Activated T-cell treated with anti-CD3 and anti-CD28 coated beads for 1 hour (primary cell): ENCODE measurements at places on chromosomes 13 and 19.

- DNase-seq, result no peak
These were observed 41.6 kb upstream of the ZNF14 start for GRCh38 chr19:19774354-19775033.

GRCh38 chr19:39106194-39106593 is 19.4 kb upstream of the PAK4 start:
- no peak for DNase-seq

GRCh38 chr13:21742096-21742495 is 71.2 kb downstream of the FGF9 start:
- DNase-seq, result no peak

GRCh38 chr19:6649185-6649584 is 20.8 kb downstream of the TNFSF14 start:
- DNase-seq, result no peak

DNA sequence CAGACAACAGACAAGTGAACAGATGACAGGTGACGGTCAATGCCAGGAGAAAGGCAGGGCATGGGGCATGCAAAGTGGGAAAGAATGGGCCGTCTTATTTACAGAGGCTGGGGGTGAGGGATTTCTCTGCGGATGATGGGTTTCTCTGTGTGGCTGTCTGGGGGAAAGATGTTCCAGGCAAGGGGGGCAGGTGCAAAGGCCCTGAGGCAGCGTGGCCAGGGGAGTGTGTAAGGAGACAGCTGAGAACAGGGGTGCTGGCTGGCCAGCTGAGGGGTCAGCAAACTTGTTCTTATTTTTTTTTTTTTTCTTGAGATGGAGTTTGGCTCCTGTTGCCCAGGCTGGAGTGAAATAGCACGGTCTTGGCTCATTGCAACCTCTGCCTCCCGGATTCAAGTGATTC is 21.8 kb upstream of the RANBP3 start:
- no peak for DNase-seq

GRCh38 chr13:103370790-103371189 is 304.6 kb upstream of the SLC10A2 start:
- DNase-seq, result no peak

DNA sequence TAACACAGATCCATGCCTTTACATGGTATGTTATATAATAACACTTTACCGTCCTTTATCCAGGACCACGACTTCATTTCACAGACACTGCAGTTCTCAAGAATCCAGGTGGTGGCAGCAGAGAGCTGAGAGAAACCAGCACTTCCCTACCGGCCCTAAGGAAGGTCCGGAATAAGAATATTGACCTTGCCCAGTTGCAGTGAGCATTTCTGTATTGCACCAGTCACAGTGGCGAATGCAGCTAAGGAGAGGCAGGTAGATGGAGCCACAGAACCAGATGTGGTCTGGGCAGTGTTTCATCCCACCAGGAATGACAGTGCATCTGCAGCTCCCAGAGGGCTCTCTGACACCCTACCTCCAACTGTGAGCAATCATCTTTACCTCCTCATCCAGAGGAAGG is 44.6 kb downstream of the ZNF787 start:
- DNase-seq, result peak; percentile 16

DNA sequence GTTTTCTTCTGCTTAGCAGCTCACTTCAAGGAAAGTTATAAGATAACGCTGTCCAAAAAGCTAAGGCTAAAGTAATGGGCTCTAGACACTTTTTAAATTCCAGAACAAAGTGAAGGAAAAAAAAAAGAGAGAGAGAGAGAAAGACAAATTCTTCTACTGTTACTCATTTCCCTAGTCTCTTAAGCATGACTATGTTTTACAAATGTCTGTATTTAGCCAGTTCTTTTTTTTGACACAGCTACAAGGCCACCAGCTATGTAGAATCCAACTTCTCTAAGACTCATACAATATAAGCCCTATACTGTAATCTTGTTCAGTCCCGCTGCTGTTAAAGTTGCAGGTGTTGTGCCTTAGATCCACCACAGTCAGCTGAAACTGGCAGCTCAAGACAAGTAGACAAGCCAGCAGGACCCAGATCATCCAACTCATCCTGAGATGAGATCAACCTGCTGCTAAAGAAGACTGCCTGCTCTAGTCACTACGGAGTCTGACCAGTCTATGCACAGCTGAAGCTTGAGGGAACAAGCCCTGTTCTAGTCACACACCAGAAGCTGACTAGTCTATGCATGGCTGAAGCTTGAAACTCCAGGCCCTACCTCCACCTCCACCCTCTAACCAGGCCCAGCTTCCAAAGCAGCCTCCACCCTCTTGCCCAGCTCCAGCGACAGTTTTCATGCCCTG is 10.3 kb upstream of the ZNF83 start:
- DNase-seq, result no peak

DNA sequence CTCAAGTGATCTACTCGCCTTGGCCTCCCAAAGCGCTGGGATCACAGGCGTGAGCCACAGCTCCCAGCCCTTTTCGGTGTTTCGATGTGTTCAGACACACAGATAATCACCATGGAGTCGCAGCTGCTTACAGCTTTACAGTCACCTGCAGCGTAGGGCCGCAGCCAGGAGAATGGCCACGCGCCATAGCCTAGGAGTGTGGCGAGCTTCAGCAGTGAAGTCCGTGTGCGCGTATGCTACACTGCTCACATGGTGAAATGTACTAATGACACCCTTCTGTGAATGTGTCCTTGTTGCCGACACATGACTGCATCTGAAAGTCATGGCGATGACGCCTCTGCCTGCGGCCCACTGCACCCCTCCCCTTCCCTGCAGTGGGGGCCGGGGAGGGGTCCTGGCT is 23.6 kb downstream of the AP3D1 start:
- no peak for DNase-seq

- DNase-seq, result no peak
These were observed 82.2 kb downstream of the ATP11A start for GRCh38 chr13:112771877-112772538.

GRCh38 chr13:31963631-31964030 is 67.9 kb upstream of the FRY start:
- no peak for DNase-seq

- no peak for DNase-seq
These were observed 110.9 kb downstream of the SACS start for GRCh38 chr13:23322353-23323336.

GRCh38 chr13:110984381-110984780 is 69.5 kb upstream of the ANKRD10 start:
- no peak for DNase-seq

DNA sequence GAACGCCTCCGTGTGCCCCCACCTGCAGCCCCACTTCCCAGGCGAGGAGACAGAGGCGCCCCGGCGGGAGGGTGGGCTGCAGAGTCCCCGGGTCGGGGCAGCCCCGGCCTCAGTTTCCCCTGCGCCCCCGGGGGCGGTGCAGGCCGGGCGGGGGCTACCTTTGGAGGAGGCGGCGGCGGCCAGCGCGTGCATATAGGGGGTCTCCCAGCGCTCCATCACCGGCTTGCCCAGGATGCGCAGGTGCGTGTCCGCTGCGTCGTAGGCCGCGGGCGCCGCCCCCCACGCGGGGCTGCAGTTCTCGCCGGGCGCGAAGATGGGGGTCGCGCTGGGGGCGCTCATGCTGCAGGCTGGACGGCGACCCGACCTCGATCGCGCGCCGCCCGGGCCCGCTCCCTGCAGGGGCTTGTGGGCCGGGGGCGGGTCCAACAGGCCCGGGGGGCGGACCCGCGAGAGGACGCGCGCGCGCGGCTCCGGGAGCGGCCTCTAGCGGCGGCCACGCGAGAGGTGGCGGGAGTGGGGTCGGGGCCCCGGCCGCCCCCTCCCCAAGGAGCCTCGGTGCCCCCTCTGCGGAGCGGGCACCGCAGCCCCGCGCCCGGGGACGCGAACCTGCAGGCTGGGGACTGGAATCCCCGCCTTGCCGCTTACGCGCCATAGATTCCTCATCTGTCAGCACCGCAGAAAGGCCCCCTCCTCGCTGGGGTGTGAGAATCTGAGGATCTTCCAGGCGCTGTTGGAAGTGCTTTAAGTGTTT is at the start of gene GAMT:
Gene GAMT (minus strand): TSS at position 405 of the 751 bp plus-strand sequence. CDS start 66 bp downstream, at position 339.
- DNase-seq, result peak; percentile 55
